Bronchial smooth muscle cell (primary cell): ENCODE measurements at places on chromosomes 11 and 22. TPM values are rescaled to one million over a fixed set of nuclear protein-coding genes. Genes with fewer than 3 reads are reported as not detected.

PTGDR2 gene
- 0.16 and 1.5 TPM in 2 replicates for total RNA-seq

OR8G5 gene
- total RNA-seq: not detected in 2 replicates

CAPN1 gene
- total RNA-seq: 64.3 and 93.6 TPM in 2 replicates

LMO1 gene
- total RNA-seq: not detected in 2 replicates

SCUBE1 gene
- total RNA-seq: under 0.01 and 0.34 TPM in 2 replicates

KCNJ1 gene
- total RNA-seq: under 0.01 TPM in 1 of 2 replicates, not detected in the other

OR5AN1 gene
- under 0.01 TPM in 1 of 2 replicates, not detected in the other for total RNA-seq

MAPK8IP2 gene
- total RNA-seq: 0.26 and 0.32 TPM in 2 replicates

DSCAML1 gene
- total RNA-seq: under 0.01 TPM in 2 replicates

EMID1 gene
- 0.09 TPM in 1 of 2 replicates, not detected in the other for total RNA-seq
